ENCODE measurements at places on chromosomes 11 and 22.

GRCh38 chr22:25745341-25746011, 3.5 kb downstream of the MYO18B start:
- DNase-seq = no peak

GRCh38 chr11:36300650-36301049, 4.6 kb downstream of the PRR5L start:
- no peak for DNase-seq

DNA sequence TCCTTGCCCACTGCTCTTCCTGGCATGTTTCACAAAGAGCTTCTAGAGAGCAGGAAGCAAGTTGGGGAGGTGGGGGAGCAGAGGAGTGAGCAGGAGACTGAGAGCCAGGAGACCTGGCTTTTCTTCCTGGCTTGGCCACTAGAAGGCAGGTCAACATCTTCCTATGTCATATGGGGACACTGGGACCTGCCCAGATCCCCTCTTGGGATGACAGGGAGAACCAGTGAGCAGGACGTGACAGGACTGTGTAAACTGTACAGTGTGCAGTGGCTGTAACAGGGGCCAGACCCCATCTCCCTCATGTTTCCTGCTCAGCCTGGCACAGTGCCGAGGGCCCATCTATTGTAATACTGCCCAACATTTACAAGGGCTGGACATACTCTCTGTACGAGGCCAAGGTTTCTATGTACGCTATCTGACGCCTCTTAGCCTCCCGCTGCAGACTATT, 29.4 kb downstream of the GDPD5 start:
- DNase-seq = no peak

- no peak for DNase-seq
These were observed 48.3 kb downstream of the RPUSD4 start for GRCh38 chr11:126163074-126163700.
